Hippocampal formation (tissue), 2 donors: ENCODE measurements at places on chromosomes 11 and 22.

DNA sequence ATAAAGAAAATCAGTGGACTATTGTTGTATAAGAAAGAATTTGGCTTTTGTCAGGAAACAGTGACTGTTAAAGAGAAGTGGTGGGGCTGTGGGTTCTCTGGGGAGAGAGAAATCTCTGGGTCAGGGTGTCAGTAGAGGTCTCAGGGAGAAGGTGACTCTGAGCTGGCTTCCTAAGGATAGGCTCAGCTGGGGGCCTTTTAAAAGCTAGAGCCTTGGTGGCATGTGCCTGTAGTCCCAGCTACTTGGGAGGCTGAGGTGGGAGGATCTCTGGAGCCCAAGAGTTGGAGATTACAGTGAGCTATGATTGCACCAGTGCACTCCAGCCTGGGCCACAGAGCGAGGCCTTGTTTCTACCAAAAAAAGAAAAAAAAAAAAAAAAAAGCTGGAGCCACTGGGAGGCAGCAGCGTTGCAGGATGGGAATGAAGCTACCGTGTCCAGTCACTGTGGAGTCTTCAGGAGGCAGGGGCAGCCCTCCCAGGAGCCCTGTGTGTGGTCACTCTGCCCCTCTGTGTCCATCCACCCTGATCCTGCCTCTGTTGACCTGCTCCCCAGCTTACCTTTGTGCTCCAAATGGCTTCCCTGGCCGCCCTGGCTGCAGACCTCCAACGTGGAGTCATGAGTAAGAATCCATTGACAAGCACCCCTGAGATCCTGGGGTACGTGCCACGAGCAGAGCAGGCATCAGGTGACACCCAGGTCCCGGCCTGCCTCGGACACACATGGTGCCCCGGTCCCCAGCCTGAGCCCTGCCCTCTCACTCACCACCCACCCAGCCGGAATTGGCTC, 5.4 kb upstream of the MIF start:
- DNase-seq: no peak

- no peak for DNase-seq
Measured at GRCh38 chr11:57469268-57469667, 8.9 kb downstream of the RTN4RL2 start.

DNA sequence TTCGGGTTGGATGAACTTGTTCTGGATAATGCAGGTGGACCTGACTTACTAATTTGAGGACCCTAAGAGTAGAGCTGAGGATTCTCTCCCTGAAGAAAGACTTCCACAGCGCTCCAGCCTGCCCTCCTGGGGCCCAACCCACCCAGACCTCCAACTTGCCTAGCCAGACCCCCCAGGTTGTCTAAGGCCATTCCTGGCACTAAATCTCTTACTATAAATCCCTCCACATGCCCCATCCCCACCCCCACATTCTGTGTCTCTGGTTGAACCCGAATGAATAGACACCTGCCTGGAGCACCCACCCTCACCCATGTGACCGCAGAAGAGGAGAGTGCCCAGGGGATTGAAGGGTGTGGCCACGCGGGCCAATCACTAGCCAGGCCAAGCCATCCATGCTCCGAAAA, 1480.0 kb downstream of the TBC1D22A start:
- no peak for DNase-seq

DNA sequence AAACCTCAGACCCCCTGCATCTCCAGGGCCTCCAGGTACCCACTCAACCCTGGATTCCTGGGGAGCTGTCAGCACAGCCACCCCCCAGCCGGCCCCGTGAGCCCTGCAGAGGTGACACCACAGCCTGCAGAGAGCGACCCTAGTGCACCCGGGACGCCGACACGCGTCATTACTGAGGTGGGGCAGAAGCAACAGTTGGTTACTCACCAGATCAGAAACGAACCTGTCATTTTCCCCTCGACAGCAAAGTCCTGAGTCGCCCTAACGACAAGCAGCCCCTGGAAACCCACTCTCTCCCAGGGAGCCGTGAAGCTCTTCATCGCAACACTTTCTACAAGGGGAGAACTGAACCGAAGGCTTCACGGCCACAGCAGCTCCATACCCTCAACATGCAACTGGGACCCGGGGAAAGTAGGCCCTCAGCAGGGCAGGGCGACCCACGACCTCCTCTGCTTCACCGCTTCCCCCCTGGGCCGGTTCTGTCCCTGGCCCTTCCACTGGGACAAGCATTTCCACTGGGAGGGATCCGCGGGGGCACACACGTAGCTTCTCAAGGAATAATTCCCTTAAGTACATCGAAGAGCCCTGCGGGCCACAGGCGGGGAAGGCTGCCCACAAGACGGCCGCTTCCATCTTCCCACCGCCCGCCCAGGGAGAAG, 1.6 kb downstream of the BRD1 start:
- no peak for DNase-seq

DNA sequence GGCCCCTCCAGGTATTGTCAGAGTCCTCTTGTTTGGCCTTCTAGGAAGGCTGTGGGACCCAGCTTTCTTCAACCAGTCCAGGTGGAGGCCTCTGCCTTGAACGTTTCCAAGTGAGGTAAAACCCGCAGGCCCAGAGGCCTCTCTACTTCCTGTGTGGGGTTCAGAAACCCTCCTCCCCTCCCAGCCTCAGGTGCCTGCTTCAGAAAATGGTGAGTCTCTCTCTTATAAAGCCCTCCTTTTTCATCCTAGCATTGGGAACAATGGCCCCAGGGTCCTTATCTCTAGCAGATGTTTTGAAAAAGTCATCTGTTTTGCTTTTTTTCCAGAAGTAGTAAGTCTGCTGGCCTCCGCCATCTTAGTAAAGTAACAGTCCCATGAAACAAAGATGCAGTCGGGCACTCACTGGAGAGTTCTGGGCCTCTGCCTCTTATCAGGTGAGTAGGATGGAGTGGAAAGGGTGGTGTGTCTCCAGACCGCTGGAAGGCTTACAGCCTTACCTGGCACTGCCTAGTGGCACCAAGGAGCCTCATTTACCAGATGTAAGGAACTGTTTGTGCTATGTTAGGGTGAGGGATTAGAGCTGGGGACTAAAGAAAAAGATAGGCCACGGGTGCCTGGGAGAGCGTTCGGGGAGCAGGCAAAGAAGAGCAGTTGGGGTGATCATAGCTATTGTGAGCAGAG, at the start of gene CD3E:
Gene CD3E (plus strand): TSS at position 163 of the 681 bp plus-strand sequence. CDS start 223 bp downstream, at position 386.
- no peak for DNase-seq

GRCh38 chr22:39664485-39665200, 94.1 kb downstream of the CACNA1I start:
- DNase-seq: no peak

- no peak for DNase-seq
Measured at GRCh38 chr11:83533166-83533565, 247.0 kb upstream of the CCDC90B start.

GRCh38 chr11:11171285-11171684, 181.8 kb downstream of the CSNK2A3 start:
- no peak for DNase-seq

DNA sequence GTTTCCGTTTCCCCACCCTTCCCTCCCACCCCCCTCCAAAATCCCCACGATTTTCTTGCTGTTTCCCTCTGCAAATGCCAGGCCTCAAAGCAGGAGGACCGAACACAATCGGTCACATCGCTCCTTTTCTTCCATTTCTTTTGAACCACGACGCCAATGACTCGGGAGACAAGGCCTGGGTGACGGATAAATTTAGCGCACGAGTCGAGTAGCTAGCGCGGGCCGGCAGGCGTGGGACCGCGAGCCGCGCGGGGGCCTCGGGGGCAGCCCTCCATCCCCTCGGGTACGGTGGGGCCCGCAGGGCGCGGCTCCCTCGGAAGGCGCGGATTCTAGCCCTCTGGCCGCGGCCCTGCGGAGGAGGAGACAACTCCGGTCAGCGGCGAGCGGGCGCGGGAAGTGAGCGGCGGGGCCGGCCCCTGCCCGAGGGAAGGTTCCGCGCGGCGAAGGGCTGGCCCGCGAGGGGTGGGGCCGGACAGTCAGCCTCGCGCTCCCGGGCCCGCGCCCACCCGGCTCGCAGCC, 414 bp downstream of the JOSD1 start:
- no peak for DNase-seq
